ENCODE measurements at places on chromosomes 16 and 17.

DNA sequence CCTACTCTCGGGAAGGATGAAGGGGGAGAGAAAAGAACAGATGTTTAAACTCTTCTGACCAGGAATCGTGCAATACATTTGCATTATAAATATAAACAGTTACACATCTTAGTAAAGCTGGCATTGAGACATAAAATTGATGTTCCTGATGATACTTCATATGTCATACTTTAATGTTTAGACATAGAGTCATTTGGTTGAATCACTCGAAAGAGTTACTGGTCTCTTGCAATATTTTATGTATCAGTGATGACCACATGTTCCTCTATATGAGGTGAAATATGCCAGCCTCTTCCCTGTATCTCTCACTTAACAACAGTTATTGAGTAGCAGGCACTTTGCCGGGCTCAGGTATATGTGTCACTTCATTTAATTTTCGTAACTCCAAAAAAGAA lies 49.7 kb upstream of the PMFBP1 start:
- DNase-seq = no peak

GRCh38 chr17:44256671-44257070 lies 11.3 kb downstream of the SLC4A1 start:
- no peak for DNase-seq

GRCh38 chr16:56298948-56299596 lies 107.8 kb downstream of the GNAO1 start:
- no peak for DNase-seq

DNA sequence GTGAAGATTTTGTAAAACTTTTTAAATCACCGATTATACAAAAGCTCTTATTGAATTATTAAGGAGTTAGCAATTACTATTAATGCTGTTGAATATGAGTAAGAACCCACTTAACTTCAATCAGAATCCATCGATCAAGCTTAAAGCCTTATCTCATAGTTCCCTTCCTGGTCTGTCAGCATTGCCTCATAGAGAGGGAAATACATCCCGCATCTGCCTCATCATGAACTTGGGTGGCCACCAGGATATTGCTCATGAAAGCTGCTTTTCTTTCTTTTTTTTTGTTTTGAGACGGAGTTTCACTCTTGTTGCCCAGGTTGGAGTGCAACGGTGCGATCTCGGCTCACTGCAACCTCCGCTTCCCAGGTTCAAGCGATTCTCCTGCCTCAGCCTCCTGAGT lies 66.7 kb downstream of the PIGL start:
- peak; percentile 46 for DNase-seq
